Activated T-helper 1 cell treated with Interleukin-2 at 50 U/mL for 16 hours (primary cell): ENCODE measurements at places on chromosomes 7 and 10.

GRCh38 chr10:122251459-122252255 is 19.4 kb upstream of the BTBD16 start:
- no peak for DNase-seq

DNA sequence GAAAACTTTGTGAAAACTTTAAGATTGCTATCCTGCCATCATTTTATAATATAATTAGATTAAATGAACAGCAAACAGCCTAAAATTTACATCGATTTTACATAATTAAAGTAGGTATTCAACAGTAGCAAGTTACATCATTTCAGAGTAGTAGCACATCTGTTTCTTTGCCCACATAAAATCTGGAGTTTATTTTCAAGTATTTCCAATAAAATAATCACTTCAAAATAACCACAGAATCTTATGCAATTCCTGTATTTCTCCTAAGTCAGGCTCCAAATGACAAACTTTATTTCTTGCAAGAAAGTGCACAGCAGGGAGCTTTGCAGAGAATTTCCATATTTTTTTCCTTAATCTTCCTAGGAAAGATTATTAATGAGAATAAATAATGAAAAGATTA is 82.6 kb downstream of the CUBN start:
- no peak for DNase-seq

DNA sequence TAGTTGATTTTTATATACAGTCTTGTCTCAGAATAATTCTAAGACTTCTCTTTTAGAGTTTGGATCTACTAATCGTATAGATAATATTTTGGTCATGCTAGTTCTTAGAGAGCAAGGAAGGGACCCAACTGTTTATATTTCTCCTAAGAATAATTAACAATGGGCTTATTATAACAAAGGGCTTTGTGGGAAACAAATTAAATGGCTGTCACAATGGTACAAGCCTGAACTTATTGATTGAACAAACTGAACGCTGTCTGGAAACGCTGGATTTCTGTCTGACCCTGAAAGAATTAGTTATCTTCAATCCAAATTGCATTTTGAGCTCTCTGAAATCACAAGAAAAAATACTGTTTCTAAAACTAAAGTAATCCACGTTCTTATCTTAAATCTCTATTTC is 56.8 kb downstream of the CSTF2T start:
- DNase-seq, result no peak

DNA sequence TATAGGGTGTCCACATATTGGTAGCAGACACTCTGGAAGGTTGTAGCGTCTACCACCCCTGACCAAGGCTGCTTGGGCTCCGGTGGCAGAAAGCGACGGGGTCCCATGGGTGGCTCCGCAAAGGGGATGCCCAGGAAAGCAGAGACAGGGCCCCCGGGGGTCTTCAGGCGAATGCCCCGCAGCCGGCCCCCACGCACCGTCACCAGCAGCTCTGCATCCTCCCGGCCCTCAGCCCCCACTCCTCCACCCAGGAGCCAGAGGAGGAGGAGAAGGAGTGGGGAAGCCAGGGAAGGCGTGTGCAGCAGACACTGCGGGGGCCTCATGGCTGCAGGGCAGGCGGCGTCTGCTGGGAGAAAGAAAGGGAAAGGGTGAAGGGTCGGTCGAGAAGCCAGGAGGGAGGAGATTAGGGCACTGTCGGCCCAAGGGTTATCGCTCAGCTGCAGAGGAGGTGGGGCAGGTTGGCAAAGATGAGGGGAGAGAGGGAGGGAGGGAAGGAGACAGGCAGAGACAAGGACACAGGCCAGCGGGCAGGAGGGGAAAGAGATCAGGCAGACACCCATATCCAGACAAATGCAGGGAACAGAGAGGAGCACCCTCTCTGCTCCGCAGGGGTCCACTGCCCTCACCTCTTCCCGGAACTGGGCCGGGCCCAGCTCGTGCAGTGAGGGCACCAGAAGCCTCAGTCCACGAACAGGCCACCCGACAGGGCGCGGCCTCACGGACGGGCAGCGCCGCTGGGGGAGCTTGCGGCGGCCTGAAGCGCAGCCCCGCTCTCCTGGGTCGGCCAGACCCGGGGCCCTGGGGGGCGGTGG is 1.6 kb downstream of the ACHE start:
- DNase-seq, result no peak

GRCh38 chr7:79282070-79282694 is 171.3 kb downstream of the MAGI2 start:
- no peak for DNase-seq

GRCh38 chr7:45416846-45417245 is 157.3 kb upstream of the ADCY1 start:
- DNase-seq, result no peak

GRCh38 chr10:34809796-34810195 is 5.3 kb downstream of the PARD3 start:
- DNase-seq, result no peak

GRCh38 chr7:26841003-26841739 is 23.2 kb downstream of the SKAP2 start:
- DNase-seq, result no peak

DNA sequence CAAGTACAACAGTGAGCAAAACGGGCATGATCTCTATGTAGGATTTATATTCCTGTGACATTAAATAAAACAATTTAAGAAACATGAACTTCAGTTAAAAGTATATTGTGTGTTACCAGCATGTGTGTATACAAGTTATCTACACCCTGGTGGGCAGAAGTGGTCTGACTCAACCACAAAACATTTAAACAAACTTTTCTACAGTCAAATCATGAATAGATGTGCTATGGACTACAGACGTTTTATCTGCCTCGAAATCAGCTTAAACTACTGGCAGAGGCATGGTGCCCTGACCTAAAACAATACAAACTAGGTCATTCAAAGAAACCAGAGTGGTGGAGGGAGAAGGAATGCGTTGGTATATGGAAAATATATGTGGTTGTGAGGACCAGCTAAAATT is 3.6 kb downstream of the ARL3 start:
- DNase-seq, result no peak

- no peak for DNase-seq
These were observed 21.7 kb downstream of the PLAU start for GRCh38 chr10:73932620-73933112.

DNA sequence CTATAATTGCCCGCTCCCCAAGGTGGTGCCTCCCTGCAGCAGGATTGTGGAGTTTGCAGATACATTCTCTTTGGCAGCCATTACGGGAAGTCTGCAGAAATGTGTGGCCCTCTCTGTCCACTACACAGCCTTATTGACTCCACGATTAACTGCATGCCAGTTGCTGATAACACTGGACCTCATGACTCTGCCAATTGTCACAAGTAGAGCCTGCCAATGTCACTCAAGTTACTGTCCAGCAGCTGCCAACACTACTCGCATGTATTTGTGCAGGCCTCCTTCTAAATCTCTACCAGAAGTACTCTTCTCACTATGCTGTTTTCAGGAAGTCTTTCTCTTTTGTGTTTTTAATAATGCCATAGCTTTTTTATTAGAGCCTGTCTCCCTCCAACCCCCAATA is 128.8 kb downstream of the PPP1R3A start:
- no peak for DNase-seq

DNA sequence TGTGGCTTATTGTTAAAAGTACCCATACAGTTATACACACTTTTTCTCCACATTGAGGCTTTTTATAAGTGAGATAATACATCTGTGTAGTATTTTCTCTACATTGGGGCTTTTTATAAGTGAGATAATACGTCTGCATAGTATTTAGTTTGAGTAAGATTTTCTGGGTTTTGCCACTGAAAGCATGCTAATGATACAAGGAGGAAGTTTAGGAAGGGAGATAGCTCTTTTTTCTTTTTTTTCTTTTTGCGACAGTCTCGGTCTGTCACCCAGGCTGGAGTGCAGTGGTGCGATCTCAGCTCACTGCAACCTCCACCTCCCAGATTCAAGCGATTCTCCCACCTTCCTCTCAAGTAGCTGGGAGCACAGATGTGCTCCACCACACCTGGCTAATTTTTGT is 13.3 kb downstream of the FAM107B start:
- DNase-seq, result no peak

- DNase-seq, result no peak
These were observed 98.6 kb downstream of the ARID5B start for GRCh38 chr10:62000037-62000603.

- DNase-seq, result no peak
These were observed 20.1 kb upstream of the SMNDC1 start for GRCh38 chr10:110324805-110325280.

DNA sequence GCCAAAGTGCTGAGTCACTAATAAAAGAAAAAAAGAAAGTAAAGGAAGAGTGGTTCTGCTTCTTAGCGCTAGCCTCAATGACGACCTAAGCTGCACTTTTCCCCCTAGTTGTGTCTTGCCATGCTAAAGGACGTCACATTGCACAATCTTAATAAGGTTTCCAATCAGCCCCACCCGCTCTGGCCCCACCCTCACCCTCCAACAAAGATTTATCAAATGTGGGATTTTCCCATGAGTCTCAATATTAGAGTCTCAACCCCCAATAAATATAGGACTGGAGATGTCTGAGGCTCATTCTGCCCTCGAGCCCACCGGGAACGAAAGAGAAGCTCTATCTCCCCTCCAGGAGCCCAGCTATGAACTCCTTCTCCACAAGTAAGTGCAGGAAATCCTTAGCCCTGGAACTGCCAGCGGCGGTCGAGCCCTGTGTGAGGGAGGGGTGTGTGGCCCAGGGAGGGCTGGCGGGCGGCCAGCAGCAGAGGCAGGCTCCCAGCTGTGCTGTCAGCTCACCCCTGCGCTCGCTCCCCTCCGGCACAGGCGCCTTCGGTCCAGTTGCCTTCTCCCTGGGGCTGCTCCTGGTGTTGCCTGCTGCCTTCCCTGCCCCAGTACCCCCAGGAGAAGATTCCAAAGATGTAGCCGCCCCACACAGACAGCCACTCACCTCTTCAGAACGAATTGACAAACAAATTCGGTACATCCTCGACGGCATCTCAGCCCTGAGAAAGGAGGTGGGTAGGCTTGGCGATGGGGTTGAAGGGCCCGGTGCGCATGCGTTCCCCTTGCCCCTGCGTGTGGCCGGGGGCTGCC is at the start of gene IL6:
TSS of gene IL6 (plus strand) at position 294 of the 807 bp plus-strand sequence. CDS start at position 357, 63 bp downstream.
- no peak for DNase-seq

DNA sequence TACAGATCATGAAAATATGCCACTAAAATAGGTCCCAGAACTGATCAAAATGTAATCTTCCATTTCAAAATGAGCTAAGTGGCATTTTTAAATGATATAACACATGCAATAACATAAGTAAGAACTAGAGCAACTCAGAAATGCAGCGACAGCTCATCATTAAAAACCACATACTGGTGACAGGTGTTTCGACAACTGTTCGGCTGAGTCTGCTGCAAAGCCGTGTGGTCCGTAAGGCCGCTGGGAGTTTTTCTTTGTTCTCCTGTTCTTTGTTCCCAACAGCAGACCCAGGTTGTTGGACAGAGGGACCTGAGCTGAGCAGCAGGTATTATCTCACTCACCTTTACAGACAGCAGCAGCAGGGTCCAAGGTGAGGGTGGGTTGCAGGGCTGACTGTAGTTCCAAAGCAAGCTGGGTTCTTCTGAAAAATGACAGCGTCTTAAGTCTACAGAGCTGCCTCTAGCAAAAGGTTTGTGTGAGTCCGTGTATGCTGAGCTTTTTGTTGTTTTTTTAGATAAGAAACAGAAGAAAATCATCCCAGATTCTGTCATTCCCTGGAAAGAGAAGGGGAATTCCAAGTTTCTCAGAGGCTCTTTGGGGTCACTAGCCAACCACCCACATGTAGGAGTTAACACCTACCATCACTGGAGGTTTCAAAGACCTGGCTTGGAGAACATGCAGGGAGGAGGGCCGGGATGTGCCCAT is 45.4 kb upstream of the MACROH2A2 start:
- no peak for DNase-seq

DNA sequence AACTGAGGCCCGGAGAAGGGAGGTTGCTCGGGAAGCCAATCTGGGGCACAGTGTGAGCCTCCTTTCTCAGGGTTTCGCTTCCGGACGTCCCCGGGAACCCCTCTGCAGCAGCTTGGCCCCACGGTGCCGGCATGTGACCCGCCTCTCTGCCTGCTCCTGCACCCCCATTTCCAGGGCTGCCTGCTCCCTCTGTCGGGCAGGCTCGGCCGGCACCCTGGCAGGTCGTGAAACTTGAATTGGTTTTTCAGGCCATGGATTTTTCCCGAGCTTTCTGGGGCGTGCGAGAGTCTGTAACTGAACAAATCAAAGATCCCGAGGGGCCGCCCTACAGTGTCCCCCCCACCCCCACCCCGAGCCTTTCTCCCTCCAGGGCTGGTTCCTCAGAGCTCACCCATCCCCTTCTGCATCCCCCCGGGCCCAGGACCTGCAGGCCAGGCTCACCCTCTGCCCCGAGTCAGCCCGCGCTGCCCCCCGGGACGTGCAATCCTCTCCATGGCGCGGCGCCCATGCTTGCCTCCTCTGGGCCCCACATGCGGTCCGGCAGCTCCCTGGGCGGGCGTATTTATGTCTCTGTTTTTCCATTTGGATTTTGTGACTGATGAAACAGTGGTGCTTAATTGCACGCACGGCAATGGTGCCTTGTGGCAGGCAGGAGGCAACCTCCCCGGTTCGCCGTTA is 58.1 kb downstream of the UNCX start:
- DNase-seq, result no peak

DNA sequence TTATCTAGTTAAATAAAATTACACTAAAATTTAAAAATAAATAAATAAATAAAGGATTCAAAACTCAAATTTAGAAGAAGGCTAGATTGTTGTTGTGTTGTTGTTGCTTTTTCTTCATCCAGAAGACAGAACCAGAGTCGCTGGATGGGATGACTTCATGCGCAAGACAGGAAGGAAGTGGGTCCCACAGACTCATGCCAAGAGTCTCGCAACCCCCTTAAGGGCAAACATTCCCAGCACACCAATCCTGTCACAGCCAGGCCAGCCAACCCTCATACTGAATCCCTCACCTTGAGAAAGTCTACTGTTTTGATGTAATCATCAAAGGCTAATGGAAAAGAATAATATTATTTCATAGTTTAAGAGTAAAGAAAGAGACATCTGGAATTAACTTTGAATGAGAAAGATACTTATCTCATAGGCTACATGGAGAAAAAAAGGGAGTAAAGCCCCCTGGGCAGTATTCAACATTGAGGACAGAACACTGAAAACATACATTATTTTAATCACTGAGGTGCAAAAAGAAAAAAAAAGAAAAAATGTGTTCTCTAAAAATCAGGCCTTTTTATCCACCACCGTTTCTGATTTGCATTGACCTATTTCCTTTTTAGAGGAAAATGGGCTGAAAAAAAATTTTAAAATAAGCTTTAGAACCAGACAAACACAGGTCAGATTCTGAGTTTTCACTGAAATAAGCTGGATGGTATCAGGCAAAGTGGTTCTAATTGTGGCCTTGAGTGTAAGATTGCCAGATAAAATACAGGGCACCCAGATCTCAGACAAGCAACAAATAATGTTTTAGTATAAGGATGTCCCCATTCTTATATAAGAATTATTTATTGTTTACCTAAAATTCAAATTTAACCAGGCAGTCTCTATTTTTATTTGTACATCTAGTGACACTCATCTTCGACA is 826.5 kb downstream of the TNS3 start:
- DNase-seq, result no peak

DNA sequence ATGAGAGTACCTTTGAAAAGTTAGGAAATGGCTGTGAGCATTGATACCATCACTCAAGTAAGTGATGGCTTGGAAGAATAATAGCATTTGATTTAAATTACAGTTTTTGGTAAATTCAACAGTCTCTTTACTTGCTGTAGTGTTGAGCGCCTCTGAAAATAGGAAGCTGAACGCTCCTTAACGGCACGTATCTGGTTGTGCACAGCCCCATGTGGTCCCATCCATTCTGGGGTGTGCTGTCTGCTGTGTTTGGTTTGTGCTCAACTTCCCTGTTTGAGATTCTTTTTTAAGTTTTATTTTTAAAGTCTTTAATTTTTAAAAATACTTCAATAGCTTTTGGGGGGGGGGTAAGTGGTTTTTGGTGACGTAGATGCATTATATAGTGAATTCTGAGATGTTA is 51.5 kb downstream of the DNAJB6 start:
- DNase-seq, result no peak

GRCh38 chr10:109205929-109206585 is 717.3 kb downstream of the XPNPEP1 start:
- DNase-seq, result no peak
